T-cell (primary cell): ENCODE measurements at places on chromosomes 16 and 17.

- peak; percentile 58 for DNase-seq
These were observed 33.7 kb upstream of the RPH3AL start for GRCh38 chr17:386141-386876.

GRCh38 chr17:12737740-12738469, 51.4 kb upstream of the ARHGAP44 start:
- no peak for DNase-seq

DNA sequence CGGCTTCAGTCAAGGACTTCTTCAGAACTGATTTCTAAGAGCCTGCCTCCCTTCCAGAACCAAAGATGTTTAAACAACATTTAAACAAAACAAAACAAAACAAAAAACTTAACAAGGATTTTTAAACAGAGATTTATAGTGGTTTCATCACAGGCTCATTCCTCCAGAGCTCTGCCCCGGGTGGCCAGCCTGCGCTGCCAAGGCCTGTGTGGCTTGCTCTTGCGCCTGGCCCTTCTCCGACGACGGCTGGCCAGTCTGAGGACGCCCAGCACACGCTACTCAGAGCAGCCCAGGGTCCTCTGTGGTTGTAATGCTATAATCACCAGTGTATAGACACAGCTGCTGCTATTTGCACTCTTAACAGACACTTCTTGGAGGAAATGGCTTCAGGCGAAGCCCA, 307.2 kb upstream of the MYOCD start:
- no peak for DNase-seq

GRCh38 chr16:23595246-23595950, 718 bp downstream of the NDUFAB1 start:
- no peak for DNase-seq

DNA sequence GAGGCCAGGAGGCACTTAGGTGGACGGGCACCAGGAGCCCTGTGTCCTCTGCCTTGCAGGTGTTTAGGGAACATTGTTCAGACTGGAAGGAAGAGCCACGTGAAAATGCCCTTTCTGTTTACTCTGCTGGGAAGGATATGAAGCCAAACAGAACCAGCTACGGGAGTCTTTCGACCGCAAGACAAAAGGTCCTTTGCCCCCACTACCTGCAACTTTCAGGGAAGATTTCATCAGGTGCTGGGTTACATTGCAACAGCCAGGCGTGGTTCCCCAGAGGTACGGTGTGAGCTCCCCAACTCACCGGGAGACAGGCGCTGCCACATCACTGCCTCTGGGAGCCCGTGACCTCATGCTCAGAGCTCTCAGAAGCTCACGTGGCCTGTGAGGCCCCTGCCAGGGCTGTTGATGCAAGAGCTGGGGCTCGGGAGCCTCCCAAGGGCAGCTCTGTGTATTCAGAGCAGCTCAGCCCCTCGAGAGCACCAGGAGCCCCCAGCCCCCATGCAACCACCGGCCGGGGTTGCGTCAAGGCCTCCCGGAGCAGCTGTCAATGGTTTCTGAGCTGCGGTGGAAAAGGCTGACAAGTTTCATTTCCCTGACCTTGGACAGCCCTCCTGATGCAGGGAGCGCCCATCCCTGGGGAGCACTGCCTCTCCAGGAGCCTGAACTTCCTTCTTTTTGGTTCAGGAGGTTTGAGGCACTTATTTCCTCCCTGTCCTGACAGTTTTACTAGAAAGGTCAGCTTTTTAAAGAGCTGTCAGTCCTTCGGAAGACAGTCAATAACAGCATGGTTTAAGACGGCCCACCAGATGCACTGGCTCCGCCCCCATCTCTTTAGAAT, 42.1 kb downstream of the TBC1D16 start:
- DNase-seq, result no peak

GRCh38 chr17:33113276-33113990, 121.8 kb downstream of the SPACA3 start:
- DNase-seq, result no peak

GRCh38 chr16:79928142-79928873, 327.8 kb upstream of the MAF start:
- no peak for DNase-seq

DNA sequence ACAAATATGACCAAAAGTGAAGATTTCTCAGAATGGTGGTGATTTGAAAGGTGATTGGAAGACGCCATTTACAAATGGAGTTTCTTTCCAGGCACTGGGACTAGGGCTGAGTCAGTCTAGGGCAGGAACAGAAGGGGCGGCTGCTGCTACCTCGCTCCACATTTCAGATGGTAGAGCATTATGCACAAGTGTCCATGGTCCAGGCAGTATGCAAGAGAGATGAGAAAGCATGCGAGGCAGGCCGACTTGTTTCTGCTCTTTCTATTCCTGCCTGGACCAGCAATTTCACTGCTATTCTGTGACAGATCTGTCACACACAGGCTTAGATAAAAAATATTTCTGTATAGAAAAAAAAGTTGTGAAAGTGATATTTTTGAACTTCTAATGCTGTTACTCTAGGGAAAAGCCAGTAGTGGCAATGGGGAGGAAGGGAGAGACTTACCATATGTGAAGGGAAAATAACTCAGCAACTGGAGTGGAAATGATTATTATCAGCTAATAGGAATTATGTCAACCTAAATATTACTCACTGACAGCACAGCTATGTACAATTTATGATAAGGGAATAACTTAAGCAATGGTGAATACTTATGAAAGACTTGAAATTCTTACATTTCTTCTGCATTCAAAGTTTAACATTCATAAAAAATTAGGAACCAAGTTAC, 134.7 kb upstream of the NETO2 start:
- no peak for DNase-seq

DNA sequence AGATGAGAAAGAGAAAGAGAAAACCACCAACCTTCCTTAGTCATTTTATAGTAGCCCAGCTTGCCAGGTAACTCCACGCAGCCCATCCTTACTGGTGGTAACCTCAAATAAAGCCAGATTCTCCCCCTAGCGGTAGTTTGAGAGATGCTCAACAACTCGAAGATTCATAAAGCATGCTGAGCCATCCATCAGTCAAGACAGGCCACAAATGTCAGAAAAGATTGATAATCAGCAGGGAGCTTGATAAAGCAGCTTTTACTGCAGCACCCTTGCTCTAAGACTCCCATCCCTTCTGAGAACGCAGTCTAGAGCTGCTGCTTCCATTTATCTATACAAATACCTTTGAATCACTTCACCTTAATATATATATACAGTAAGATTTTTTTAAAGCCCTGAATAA, 451.5 kb upstream of the HSBP1 start:
- no peak for DNase-seq

DNA sequence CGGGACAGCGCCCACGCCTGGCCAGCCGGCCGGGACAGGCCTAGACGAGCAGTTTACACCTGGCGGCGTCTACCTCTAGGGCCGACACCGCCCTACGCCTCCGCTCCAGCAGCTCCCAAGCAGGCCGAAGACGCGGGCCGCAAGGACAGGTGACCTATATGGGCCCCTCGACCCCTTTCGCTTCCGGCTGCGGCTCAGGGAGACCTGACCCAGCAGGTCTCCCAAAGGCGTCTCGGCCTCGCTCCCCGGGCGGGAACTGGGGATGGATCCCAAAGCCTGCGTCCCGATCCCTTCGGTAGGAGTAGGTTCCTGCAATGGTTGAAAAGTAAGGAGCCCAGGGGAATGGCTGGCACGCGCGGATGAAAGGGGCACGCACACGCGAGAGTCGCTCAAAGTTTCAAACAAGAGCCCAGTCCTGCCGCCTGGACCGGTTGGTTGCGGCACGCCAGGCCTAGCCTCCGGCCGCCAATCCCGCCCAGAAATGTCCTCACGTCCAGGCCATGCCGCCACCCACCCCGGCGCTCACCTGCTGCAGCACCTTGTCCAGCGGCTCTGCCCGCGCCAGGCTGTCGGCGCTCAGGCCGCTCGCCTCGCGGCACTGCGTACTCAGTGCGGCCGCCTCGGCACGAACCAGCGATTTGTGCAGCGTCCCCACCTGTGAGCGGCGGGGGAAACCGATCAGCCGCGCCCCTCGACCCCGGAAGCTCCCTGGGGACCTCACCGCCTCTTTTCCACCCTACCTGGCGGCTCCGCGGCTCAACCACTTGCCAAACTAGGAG, 630 bp downstream of the ESRP2 start:
- DNase-seq, result no peak

GRCh38 chr17:27356091-27356705, 62.3 kb downstream of the WSB1 start:
- DNase-seq, result no peak

GRCh38 chr17:4426499-4427208, 7.1 kb upstream of the SPNS3 start:
- DNase-seq, result no peak

DNA sequence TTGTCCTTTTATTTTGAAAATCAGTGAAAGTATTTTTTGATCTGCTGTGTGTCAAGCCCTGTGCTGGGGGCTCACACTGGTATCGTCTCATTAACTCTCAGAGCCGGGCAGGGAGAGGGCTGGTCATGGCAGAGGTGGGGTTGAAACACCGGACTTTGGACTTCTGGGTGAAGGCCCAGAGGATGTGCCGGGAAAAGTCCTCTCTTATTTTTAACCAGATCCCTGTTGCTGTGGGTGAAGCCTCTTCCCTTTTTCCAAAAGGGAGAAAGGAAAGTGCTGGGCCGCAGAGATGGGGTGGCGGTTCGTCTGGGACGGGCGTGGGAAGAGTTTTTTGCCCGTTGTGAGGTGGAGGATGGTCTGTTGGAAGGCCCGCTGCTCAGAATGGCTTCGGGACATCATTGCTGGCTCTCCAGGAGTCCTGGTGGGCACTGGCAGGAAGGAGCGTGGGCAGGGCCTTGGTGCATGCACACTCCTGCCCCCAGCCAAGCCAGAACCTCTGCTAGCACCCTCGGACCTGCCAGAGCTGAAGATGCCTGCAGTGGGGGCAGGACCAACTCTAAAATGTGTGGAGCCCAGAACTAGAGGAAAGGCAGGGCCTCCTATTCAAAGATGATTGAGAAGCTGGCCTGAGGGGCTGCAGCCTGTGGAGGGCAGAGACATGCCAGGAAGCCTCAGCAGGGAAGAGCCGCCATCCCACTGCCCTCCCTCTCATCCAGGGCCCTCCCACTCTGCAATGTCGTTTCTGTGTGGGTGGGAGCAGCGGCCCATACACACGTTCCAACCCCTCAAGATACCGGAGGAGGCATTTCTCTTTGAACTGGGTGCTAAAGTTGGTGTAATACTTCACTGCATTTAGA, 213.2 kb downstream of the CCDC182 start:
- DNase-seq, result no peak

GRCh38 chr16:75382611-75383010, 50.7 kb downstream of the CFDP1 start:
- no peak for DNase-seq

GRCh38 chr16:30185683-30186421, 2.5 kb downstream of the CORO1A start:
- DNase-seq, result peak; percentile 80

DNA sequence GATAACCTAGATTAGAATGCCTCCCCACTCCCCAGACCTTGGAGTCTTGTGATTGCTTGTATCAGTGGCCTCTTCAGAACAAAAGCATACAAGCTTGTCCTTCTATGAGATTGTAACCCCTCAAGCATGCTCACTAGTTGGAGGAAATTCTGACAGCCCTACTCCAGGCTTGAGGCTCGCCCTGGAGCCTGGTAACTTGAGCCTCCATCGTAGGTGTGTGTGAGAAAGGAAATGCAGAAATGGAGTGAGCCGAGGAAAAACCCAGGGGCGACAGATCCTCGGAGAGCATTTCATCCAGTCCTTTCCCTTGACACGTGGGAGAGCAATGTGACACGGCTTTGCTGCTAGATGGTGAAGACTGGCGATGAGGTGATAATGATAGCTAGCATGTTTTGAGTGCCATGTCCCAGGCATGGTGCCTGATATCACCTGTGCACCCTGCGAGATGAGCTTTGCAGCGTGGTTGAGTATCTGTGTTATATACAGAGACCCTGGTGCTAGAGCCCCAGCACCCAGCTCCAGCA, 31.2 kb downstream of the GNAO1 start:
- DNase-seq, result no peak

- peak; percentile 5 for DNase-seq
These were observed 58.3 kb downstream of the SPACA3 start for GRCh38 chr17:33049781-33050414.

GRCh38 chr17:83145831-83146230, 66.4 kb downstream of the METRNL start:
- no peak for DNase-seq

DNA sequence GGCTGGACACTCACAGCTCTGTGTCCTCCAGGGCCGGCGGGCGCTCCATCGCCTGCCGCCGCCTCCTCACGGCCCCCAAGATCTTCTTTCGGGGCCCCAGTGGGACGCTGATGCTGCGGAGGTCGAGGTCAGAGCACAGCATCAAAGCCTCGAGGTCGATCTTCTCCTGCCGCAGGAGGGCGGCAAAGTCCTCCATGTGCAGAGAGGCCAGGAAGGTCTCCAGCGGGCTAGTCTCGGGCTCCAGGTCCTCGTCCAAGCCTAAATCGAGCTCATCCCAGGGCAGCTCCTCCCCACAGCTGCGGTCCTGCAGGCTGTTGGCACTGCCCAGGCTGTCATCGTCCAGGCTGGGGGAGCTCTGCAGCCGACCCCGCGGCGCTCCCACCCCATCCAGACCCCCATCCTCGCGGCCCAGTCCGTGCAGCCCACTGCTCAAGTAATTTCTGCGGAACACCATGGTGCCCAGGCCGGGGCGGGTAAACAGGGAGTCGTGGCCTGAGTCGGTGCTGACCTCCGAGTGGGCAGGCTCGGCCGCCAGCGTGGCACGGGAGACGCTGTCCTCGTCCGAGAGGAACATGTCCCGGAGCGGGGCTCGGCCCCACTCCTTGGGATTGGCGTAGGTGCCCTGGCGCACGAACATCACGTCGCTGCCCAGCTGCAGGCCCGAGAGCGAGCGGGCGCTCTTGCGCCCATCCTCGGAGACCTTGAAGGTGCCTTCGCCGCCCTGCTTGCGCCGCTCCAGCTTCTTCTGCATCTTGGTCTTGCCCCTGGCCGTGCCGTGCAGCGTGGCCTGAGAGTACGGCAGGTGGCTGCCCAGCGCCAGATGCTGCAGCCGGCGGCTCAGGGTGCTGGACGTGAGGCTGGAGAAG, 3.4 kb downstream of the USH1G start:
- no peak for DNase-seq

- DNase-seq, result no peak
These were observed 30.6 kb upstream of the MMD start for GRCh38 chr17:55452139-55452790.
